CD4-positive, alpha-beta memory T cell (primary cell): ENCODE measurements at places on chromosomes 3 and 15. TPM values are rescaled to one million over a fixed set of nuclear protein-coding genes. Genes with fewer than 3 reads are reported as not detected.

GRCh38 chr3:49454898-49455681, 15.0 kb upstream of the DAG1 start:
- no peak overlapping the region for H3K4me3 ChIP-seq
- DNase-seq = no peak
- H3K36me3 ChIP-seq = no peaks in the 10 kb centered on the region
- H3K27me3 ChIP-seq = no peaks in the 10 kb centered on the region

- peak; percentile 46 for DNase-seq
- H3K4me1 ChIP-seq = peaks cover 22% of the 10 kb centered on the region
- H3K27me3 ChIP-seq = no peaks in the 10 kb centered on the region
- no peaks in the 10 kb centered on the region for H3K36me3 ChIP-seq
These were observed 21.3 kb upstream of the GATM start for GRCh38 chr15:45399381-45400212.

The CNTN6 gene
- not detected for total RNA-seq

DNA sequence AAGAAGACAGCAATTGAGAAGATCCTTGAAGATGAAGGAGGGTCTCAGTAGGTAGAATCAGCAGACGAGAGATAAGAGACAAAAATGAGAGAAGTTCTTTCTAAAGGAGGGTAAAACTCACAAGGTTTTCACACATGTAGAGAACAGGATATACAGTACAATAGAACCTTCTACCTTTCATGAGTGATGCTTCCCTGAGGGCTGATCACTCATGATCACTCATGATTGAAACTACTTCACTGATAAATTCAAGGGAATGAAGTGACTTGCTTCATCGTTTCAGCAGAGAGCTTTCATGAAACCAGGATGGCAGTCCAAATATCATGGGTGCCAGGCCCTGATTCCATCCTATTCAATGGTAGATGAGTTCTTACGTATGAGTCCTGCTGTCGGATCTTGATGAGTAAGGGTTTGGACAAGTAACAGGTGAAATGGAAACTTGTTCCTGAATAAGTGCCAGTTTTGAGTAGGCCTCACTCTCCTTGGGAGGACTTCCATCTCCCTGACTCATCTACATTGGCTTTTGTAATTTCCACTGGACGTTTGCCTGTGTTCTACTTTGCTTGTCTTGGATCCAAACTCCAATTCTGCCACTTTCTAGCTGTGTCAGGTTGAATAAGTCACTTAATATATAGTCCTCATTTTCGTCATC, 9.6 kb upstream of the CLDN16 start:
- no peak overlapping the region for H3K4me3 ChIP-seq
- H3K27ac ChIP-seq = no peak overlapping the region
- no peaks in the 10 kb centered on the region for H3K36me3 ChIP-seq
- H3K27me3 ChIP-seq = no peaks in the 10 kb centered on the region
- DNase-seq = no peak

- no peaks in the 10 kb centered on the region for H3K27me3 ChIP-seq
- no peak overlapping the region for H3K4me3 ChIP-seq
- H3K36me3 ChIP-seq = no peaks in the 10 kb centered on the region
These were observed 36.2 kb upstream of the CLRN1 start for GRCh38 chr3:151008699-151009098.

- no peaks in the 10 kb centered on the region for H3K27me3 ChIP-seq
- no peak overlapping the region for H3K27ac ChIP-seq
- H3K36me3 ChIP-seq = no peaks in the 10 kb centered on the region
- DNase-seq = no peak
- H3K4me1 ChIP-seq = no peaks in the 10 kb centered on the region
These were observed 251.0 kb upstream of the MCTP2 start for GRCh38 chr15:93980261-93980911.

DNA sequence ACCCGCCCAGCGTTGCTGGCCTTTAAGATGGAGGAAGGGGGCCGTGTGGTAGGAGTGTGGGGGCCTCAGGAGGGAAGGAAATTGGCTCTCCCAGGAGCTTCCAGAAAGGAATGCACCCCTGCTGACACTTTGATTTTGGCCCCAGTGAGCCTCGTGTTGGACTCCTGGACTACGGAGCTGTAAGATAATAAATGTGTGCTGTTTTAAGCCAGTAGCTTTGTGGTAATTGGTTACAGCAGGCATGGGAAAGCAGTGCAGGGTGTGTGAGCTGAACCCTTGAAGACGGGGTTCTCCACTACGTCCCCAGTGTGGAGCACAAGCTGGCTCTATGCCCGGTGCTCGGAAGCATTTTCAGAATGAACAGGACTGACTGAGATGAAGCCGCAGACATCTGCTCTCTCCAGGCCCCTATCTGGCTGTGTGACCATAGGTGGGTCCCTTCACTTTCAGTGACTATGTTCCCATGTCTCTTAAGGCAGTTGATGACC, 22.9 kb upstream of the CGNL1 start:
- no peaks in the 10 kb centered on the region for H3K27me3 ChIP-seq
- H3K4me3 ChIP-seq = no peak overlapping the region
- DNase-seq = no peak
- H3K4me1 ChIP-seq = no peaks in the 10 kb centered on the region
- no peaks in the 10 kb centered on the region for H3K36me3 ChIP-seq

The IQCF5 gene
- total RNA-seq = not detected

GRCh38 chr3:49805367-49805782, 2.3 kb downstream of the INKA1 start:
- no peaks in the 10 kb centered on the region for H3K27me3 ChIP-seq
- H3K36me3 ChIP-seq = peaks cover 18% of the 10 kb centered on the region
- H3K27ac ChIP-seq = no peak overlapping the region
- peaks cover 36% of the 10 kb centered on the region for H3K4me1 ChIP-seq

GRCh38 chr3:184353546-184353941, 7.9 kb downstream of the CLCN2 start:
- H3K36me3 ChIP-seq = no peaks in the 10 kb centered on the region
- no peak overlapping the region for H3K4me3 ChIP-seq
- DNase-seq = no peak
- H3K27me3 ChIP-seq = no peaks in the 10 kb centered on the region
- peaks cover 10% of the 10 kb centered on the region for H3K4me1 ChIP-seq

DNA sequence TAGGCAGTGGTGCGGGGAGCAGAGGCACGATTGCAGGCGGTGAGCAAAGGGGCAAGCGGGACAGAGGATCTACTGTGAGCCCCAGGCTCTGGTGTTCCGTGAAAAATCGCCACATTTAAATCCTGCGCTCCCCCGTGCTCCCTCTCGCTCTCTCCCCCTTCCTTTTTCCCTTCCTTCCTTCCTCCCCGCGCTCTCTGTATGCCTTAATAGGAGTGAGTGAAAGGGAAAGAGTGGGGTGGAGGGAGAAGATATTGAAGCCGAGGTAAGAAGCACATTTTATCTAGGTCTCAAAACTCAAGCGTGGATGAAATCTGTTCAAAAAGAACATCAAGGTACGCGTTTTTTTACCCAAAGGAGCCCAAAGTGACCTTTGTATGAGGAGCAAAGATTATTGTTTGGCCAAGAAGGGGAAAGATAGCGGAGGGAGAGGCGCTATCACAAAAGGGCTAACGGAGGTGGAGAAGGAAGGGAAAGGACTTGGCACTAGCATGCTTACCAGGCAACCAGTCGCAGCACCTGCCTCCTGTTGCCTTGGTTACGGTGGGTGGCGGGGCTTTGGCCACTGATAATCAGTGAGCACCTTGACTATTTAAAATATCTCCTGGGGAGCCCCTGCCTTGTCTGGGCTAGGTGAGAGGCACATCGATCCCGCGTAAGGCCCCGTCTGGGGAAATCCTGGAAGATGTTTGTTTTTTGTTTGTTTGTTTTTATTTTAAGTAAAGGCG, 14.9 kb upstream of the AEN start:
- H3K4me1 ChIP-seq = peaks cover 12% of the 10 kb centered on the region
- no peak for DNase-seq
- H3K4me3 ChIP-seq = no peak overlapping the region
- peaks cover 60% of the 10 kb centered on the region for H3K27me3 ChIP-seq
- no peak overlapping the region for H3K27ac ChIP-seq

DNA sequence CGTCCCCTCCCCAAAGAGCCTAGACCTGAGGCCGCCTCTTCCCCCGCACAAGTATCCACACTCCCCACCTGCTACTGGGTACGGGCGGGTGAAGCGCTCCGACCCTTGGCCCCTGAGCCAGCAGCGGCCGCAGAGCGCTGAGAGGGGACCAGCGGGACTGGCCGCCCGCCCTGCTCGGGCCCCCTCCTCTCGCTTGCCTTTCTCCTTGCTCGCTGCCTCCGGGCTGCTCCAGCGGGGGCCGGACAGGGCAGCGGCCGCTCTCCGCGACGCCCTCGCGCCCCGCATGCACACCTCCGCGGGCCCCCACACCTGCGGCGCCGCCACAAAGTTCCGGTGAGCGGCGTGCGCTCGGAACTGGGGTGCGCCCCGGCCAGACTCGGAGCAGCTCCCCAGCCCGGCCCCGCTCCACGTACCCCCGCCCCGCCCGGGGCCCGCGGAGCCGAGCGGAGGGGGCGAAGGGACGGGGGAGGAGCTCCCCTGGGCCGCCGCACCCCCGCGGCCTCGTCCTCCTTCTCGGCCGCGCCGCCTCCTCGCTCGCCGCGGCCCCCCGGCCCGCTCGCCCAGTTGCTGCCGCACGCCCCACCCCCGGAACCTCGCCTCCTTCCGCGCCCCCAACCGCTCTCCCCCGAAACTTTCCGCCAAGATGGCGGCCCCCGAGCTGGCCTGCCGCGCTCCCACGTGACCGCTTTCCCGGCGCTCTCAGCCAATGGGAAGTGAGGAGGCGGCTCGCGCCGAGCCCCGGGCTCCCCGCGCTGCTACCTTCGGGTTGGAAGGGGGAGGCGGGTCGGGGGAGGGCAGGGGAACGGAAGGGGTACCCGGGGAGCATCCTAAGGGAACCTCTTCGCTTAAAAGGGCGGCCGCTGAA, 704 bp downstream of the DLG1 start:
- H3K27me3 ChIP-seq = no peaks in the 10 kb centered on the region
- H3K27ac ChIP-seq = peak overlapping the region; percentile 73
- H3K36me3 ChIP-seq = peaks cover 2% of the 10 kb centered on the region
- H3K4me1 ChIP-seq = peaks cover 39% of the 10 kb centered on the region
- DNase-seq = peak; percentile 89

The CSPG5 gene
- 0.20 TPM for total RNA-seq

The CPLX3 gene
- not detected for total RNA-seq

DNA sequence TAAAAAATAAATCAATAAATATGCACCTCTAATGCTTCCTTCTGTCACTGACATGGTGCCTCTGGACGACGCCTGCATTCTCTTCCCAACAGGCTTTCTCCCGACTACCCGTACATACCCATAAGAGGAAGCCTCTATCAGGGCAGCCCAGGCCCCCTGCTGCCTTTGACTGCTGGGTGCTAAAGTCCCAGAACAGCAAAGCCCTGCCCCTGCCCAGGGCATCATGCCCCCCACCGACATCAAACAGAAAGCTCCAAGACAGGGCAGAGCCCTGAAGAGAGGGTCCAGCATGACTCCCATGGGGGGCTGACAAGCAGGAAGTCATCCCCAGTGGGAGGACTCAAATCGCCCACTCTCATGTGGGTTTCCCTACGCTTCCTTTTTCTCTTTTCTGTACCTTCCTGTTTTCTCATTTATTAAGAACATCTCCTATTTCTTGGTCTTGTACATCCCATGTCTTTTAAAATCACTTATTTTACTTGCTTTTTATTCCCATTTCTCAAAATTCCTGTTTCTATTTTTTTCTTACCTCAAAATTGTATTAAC, 23.4 kb downstream of the XPC start:
- H3K4me3 ChIP-seq = no peak overlapping the region
- no peaks in the 10 kb centered on the region for H3K4me1 ChIP-seq
- H3K36me3 ChIP-seq = peaks cover 69% of the 10 kb centered on the region
- no peaks in the 10 kb centered on the region for H3K27me3 ChIP-seq

The PP2D1 gene
- not detected for total RNA-seq

The MED12L gene
- 0.78 TPM for total RNA-seq

GRCh38 chr15:39592500-39592899, 11.6 kb downstream of the THBS1 start:
- no peak overlapping the region for H3K4me3 ChIP-seq
- no peaks in the 10 kb centered on the region for H3K27me3 ChIP-seq
- peaks cover 5% of the 10 kb centered on the region for H3K4me1 ChIP-seq
- no peaks in the 10 kb centered on the region for H3K36me3 ChIP-seq
- no peak for DNase-seq

The TRANK1 gene
- 155 TPM for total RNA-seq

The SERPINI2 gene
- total RNA-seq = not detected

GRCh38 chr3:28286595-28286994, 45.2 kb downstream of the CMC1 start:
- H3K36me3 ChIP-seq = no peaks in the 10 kb centered on the region
- H3K27me3 ChIP-seq = no peaks in the 10 kb centered on the region
- peak; percentile 28 for DNase-seq
- no peak overlapping the region for H3K4me3 ChIP-seq
- no peak overlapping the region for H3K27ac ChIP-seq
- no peaks in the 10 kb centered on the region for H3K4me1 ChIP-seq

GRCh38 chr15:75639191-75639708, 774 bp downstream of the IMP3 start:
- peak overlapping the region; percentile 55 for H3K4me3 ChIP-seq
- DNase-seq = no peak
- H3K36me3 ChIP-seq = no peaks in the 10 kb centered on the region
- peak overlapping the region; percentile 81 for H3K27ac ChIP-seq
- no peaks in the 10 kb centered on the region for H3K27me3 ChIP-seq

GRCh38 chr3:51057121-51057520, 328.0 kb upstream of the MANF start:
- no peaks in the 10 kb centered on the region for H3K36me3 ChIP-seq
- H3K4me3 ChIP-seq = no peak overlapping the region
- no peak for DNase-seq
- H3K27me3 ChIP-seq = no peaks in the 10 kb centered on the region
- H3K27ac ChIP-seq = no peak overlapping the region

- H3K27me3 ChIP-seq = no peaks in the 10 kb centered on the region
- H3K27ac ChIP-seq = no peak overlapping the region
- no peak overlapping the region for H3K4me3 ChIP-seq
- peak; percentile 53 for DNase-seq
These were observed 17.8 kb downstream of the CEP19 start for GRCh38 chr3:196694202-196694638.

DNA sequence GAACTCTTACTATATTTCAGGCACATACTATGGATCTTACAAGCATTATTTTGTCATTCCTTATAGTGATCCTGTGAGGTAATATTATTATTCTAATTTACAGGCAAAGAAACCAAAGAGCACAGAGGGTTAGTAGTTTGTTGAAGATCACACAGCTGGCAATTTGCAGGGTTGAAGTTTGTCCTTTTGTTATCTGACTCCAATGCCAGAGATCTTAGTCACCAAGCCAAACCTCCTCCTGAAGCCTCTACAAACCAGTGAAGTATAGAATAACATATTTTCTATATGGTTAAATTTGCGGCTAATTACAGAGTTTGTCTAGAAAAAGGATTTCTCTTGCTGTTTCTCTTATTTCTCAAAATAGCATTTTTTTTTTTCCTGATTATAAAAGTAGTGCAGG, 11.2 kb downstream of the ISLR2 start:
- no peak for DNase-seq
- no peak overlapping the region for H3K27ac ChIP-seq
- H3K4me3 ChIP-seq = no peak overlapping the region
